ENCODE measurements at places on chromosomes 7 and 10. TPM values are rescaled to one million over a fixed set of nuclear protein-coding genes. Genes with fewer than 3 reads are reported as not detected.

- no peaks in the 10 kb centered on the region for H3K4me1 ChIP-seq
- no peak for DNase-seq
- no peaks in the 10 kb centered on the region for H3K36me3 ChIP-seq
- no peaks in the 10 kb centered on the region for H3K27me3 ChIP-seq
- H3K4me3 ChIP-seq: no peak overlapping the region
- H3K27ac ChIP-seq: no peak overlapping the region
Observed at GRCh38 chr7:139958599-139959284, 104.0 kb downstream of the PARP12 start.

- no peak for DNase-seq
- H3K27ac ChIP-seq: no peak overlapping the region
- H3K36me3 ChIP-seq: no peaks in the 10 kb centered on the region
- H3K27me3 ChIP-seq: no peaks in the 10 kb centered on the region
- H3K4me3 ChIP-seq: no peak overlapping the region
Observed at GRCh38 chr7:111390000-111390399, 172.3 kb downstream of the IMMP2L start.

DNA sequence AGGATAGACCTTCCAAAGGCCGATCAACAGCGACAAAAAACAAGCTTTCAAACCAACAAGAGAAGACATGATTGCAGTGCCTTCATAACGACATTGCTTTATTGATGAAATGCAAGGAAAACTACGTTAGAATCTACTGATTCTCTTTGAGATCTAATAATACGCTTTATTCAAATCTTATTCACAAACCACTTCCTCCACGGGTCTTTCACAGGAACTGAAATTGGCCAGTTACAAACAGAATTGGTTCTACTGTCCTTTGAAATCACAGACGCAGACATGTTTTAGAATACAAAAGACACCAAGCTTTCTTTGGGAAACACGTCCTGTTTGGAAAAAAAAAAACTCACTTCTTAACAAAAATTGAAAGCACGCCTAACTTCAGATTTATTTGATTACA, 74.7 kb upstream of the SEPHS1 start:
- DNase-seq: no peak
- peaks cover 20% of the 10 kb centered on the region for H3K27me3 ChIP-seq
- no peaks in the 10 kb centered on the region for H3K4me1 ChIP-seq
- H3K27ac ChIP-seq: no peak overlapping the region
- H3K36me3 ChIP-seq: no peaks in the 10 kb centered on the region
- H3K4me3 ChIP-seq: no peak overlapping the region

The MYH16 gene
- total RNA-seq: not detected
